ENCODE measurements at places on chromosomes 1 and 21.

DNA sequence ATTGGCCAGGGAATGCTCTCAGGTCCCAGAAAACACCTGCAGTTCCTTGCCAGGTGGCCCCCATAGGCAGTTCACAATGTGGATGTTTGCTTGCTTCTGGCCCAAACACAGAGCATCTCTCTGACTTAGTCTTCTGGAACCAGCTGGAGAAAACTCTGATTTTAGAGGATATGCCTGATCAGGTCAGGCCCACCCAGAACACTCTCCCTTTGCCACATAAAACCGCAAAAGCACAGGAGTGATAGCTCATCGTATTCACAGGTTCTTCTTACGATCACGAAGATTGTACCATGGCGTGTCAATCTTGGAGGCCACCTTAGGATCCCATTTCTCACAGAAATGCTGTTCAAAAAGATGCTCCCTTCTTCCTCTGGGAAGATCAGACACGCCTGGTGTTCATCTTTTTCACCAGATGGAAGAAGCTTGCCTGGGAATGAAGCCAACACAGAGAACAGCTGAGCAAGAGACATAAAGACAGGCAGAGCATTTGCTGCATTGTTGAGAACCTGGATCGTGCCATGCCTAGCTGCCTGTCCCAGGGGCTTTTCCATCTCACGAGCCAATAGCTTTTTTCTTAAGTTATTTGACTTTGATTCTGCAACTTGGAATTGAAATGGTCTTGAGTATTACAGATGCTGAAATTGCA is 11.6 kb upstream of the CD247 start:
- no peak for DNase-seq

DNA sequence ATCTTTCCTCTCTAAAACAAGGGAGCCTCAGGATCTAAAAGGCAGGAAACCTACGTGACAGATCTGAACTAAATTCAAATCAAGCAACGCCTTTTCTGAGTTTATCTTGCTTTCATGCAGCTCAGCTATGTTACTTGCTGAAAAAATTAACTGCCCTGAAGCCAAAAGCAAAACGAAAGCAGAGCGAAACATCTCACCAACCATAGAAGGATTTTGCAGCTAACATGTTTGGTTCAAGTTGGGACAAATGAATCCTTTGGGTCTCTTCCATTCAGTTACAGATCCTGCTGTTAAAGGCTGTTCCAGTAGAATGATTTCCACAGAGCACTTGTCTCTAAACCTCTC is 482 bp downstream of the SLC2A5 start:
- DNase-seq: peak; percentile 46

- no peak for DNase-seq
Measured at GRCh38 chr1:153507926-153508583, 27.7 kb downstream of the S100A6 start.

DNA sequence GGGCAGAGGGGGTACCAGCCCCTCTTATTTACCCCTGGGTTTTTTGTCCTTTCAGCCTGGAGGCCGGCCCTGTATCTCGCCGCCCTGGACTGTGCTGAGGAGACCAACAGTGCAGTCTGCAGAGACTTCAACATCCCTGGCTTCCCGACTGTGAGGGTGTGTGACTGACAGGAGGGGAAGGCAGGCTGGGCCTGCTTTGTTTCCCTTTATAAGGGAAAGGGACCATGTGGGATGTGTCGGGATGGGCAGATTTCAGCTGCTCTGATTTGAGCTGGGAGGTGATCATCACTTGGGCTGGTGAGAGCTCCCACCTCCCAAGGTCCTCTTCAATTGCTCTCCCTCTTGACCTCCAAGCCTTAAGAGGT is 11.7 kb downstream of the QSOX1 start:
- no peak for DNase-seq

GRCh38 chr1:221164029-221164428 is 284.8 kb downstream of the HLX start:
- DNase-seq: no peak

DNA sequence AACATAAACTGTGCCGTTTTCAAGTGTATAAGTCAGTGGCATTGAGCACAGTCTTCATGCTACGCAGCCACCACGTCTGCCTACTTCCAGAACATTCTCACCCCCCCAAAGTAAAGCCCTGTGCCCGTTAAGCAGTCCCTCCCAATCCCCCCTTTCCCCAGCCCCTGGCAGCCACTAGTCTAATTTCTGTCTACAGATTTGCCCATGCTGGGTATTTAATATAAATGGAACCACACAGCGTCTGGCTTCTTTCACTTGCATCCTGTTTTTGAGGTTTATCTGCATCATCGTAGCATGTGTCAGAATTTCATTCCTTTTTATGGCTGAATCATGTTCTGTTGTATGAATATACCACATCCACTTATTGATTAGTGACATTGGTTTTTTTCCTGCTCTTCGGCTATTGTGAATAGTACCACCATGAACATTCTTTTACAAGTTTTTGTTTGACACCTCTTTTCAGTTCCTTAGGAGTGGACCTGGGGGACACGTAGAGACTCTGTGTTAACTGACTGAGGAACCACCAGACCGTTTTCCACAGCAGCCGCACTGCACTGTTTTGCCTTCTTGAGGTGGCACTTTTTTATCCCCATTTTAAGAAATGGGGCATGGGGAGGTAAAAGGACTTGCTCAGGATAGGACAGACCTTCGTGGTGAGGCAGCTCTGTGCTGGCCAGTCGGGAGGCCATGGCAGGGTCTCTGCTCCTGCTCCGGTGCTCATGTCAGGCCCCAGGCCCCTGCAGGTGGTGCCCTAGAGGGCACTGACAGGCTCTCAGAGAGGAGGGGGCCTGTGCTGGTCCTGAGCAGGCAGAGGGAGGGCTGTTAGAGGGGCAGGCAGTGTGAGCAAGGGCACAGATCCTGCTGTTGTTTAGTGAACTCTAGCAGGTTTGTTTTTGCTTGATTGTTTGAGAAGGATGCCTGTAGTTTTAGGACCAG is 123.8 kb downstream of the PCBP3 start:
- no peak for DNase-seq

DNA sequence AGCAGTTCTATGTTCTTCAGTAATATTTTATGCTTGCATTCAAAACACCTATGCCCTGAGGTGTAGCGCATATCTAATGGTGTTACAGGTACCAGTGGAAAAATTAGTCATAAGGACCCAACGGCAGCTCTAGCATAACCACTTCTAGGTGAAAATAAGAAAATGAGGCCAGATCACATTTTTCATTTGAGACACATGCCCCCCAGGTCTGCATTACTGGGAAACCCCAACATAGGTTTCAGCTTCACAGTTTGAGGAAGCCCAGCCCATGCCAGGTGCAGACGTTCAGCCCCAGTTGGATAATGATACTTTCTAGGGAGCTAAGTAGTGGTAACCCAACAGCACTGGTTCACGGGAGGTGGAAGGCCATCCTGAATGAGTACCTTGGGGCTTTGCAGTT is 129.8 kb downstream of the CNIH3 start:
- no peak for DNase-seq

GRCh38 chr1:84406346-84406861 is 8.1 kb downstream of the DNASE2B start:
- no peak for DNase-seq

GRCh38 chr1:27669876-27670275 is 2.1 kb downstream of the IFI6 start:
- no peak for DNase-seq

GRCh38 chr1:92188436-92189255 is 29.1 kb upstream of the C1orf146 start:
- DNase-seq: no peak

- DNase-seq: peak; percentile 33
Measured at GRCh38 chr1:88327391-88328267, 356.4 kb upstream of the PKN2 start.

DNA sequence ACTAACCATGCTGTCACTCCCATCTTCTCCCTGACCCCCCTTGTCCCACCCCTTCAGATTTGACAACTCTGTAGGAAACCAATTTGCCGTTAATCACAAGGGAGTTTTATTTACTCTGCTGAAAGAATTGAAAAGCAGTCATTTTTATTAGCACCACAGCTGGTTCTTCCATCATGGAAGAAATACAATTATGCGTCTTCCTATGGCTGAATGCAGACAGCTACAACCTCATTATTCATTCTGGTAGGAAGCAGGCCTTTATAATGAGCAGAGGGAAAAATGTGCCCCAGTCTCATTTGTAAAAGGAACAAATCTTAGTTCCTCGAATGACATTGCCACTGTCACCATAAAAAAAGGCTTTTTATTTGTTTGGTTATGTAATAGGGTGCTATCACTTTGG is 35.2 kb downstream of the JUN start:
- DNase-seq: no peak

DNA sequence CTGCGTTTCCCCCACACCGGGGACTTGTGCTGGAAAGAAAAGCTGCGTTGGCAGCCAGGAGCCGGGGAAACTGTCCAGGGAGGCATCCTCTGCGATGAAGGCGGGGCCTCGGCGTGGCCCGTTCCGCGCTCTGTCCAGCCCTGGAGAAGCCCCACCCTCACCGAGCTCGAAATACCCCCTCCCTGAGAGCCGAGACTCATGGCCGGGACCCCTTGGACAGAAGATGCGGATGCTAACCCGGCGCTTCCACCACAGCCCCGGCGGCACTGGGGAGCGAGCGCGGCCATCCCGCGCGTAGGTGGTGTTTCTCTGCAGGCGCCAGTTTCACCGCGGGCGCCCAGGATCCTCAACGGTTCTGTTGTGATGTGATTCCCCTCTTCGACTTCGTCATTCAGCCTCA is 31.6 kb downstream of the PDE9A start:
- DNase-seq: peak; percentile 82

- DNase-seq: no peak
Measured at GRCh38 chr1:110234691-110235090, 24.6 kb downstream of the KCNC4 start.

GRCh38 chr1:10507111-10507879 is 32.5 kb downstream of the PEX14 start:
- DNase-seq: peak; percentile 92

- DNase-seq: peak; percentile 3
Measured at GRCh38 chr1:119285482-119285881, 83.1 kb upstream of the HAO2 start.

- DNase-seq: no peak
Measured at GRCh38 chr1:3251807-3252428, 182.9 kb downstream of the PRDM16 start.
